T-cell (primary cell): ENCODE measurements at places on chromosomes 1 and 21. TPM values are rescaled to one million over a fixed set of nuclear protein-coding genes. Genes with fewer than 3 reads are reported as not detected.

DNA sequence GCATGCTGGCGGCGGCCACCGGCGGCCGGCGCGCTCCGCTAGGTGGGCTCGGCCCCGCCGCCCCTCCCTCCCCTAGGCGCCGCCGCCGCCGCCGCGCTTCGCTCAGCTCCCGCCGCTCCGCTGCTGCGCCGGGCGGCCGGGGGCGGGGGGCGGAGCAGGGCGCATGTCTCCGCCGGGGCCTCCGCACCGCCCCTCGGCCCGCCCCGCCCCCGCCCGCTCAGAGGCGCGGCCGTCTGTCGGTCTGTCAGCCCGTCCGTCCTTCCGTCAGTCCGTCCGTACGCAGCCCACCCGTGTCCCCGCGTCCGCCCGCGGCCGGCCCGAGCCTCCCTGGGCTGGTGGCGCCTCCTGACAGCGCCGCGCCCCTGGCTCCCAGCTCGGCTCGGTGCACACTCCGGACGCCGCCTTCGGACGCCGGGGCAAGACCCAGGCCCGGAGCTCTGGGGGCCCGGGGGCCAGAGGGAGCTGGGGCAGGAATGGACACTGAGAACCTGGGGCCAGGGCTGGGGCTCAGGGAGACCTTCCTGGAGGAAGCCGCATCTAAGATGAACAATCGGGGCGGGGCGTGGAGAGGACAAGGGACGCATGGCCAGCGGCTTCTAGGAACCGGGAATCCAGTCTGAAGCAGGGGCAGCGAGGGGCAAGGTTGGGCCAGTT is at the start of gene GPR153:
Gene GPR153 (minus strand): TSS at position 138 of the 654 bp plus-strand sequence. CDS start 6,193 bp downstream, outside the sequence.
- DNase-seq: peak; percentile 39

DNA sequence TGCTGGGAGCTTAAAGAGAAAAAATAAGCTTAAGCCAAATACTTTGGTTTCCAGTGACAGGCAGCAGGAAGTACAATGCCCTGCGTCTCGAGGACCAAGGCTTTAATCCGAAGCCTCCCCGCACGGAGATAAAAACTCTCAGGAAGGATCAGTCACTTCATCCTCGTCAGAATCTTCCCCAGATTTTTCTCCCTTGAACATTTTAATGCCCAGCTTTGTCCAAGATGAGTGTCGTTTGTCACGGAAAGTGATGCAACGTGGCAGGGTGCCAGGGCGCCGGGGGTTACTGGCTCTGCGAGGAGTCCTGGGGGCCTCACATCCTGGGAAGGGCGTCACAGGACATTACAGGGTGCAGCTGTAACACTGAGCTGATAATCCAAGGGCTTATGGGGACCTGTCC is 25.2 kb upstream of the PCBP3 start:
- no peak for DNase-seq

DNA sequence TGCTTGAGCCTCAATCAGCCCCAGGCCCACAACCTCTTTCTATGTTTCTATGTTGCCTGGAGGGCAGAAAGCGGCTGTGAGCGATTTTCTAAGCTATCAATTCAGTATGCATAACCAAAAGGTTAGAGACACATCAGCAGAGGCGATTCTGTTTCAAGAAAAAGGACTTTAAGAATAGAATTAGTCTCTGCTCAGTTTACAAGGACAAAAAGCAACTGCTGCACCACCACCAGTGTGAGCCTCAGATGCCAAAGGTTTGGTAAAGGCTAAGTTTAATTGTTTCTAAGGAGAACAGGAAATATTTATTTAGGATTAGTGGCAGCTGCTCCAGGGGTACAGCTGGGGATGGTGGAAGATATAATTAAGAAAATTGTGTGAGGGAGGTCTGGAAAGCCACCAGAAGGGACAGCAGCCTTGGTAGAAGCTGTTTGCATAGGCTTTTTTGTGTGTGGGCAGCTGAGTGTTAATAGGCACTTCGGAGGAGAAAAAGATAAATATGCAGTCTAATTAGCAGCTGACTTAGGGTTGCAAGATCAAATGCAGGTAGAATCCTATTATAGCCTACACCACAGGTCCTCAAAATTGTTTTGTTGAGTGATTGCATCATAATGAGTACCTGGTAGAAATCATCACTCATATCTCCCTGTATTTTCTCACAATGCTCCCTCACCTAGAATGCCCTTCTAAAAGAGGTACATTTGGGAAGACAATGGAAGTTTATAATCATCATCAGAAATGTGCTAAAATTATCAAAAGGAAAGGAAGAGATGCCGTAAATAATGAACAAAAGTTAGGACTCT is 35.8 kb downstream of the ZC3H11B start:
- DNase-seq: no peak

DNA sequence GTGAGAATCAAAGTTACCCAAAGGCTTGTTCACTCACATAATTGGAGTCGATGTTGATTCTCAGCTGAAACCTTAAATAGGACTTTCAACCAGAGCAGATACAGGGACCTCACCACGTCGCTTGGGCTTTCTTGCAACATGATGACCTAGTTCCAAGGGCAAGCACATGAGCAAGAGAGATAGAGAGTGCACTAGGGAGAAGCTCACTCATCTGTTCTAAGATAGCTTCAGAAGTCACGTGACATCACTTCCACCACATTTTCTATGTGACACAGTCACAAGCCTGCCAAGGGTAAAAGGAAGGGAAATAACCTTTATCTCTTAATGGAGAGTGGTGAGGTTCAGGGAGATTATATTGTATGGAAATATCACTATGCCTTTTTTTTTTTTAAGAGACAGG is 470.1 kb upstream of the PLXNA2 start:
- DNase-seq: no peak

DNA sequence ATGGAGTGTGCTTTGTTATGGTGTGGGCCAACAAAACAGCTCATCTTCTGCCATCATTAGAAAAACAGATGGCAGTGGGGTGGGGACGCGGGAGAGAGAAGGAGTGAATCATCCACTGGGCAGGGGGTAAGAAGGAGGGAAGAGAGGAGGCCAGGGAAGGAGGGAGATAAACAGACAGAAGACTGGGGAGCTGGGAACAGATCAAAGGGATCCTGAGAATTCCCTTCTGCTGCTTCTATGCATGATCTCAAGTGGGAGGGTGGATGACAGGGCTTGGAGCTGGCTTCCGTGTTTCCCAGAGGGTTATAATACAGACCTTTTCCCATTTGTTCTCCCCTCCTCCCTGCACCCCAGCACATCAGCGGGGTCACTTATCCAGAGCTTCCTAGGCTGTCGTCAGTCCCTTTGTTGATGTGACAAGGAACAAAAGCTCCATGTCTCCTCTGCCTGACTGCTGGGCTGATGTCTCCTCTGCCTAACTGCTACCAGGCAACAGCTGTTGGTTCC is 338.6 kb downstream of the PAPPA2 start:
- no peak for DNase-seq

DNA sequence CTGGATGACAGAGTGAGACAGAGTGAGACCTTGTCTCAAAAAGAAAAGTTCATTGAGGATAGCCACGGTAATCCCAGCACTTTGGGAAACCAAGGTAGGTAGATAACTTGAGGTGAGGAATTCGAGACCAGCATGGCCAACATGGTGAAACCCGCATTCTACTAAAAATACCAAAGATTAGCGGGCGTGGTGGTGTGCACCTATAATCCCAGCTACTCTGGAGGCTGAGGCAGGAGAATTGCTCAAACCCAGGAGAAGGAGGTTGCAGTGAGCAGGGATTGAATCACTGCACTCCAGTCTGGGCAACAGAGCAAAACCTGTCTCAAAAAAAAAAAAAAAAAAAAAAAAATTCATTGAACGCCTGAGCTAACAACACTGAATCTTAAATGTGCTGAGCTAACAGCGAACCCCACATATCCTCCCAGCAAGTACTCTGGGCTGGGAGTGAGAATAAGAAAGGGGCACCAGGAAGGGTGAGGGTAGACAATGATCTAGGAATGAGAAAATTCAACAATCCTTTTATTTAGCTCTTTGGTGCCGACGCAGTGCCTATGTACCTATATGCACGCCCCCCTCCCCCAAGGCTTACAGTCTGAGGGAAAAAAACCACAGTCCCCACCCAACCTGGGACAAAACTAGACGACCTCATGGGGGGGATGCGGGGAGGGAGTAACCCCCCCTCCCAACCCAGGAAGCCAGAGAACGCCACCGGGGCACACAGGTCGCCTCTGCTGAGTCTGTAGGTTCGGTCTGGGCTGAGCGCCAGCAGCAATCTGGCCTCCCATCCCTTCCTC is 1.4 kb upstream of the CACNA1S start:
- no peak for DNase-seq

DNA sequence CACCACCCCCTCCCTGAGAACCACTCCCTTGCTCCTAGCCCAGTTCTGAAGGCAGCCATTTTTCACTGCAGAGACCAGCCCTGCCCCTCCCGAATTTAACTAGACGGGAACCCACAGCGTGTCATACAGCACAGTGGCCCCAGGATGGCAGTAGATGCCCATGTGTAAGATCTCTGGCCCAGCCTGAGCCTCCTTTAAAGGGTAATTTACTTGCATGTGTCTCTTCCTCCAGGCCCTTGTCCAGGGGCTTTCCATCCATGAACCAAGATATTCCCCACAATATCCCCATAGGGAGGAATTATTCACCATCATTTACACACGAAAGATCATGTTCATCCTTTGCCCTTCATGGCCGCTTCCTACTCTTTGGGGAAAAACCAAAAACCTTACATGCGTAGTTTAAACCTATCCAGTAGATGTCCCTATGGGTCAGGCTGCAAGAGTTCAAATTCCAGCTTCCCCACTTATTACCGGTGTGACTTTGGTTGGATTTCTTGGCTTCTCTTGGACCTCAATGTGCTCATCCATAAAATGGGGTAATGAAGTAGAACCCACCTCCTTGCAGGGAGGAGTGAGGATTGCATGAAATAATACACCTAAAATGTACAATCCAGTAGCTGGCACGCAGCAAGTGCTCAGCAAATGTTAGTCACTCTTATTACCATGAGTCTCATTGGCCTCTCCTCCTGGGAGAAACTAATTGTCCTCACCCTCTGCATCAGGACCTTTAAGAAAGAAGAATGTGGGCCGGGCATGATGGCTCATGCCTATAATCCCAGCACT is 4.0 kb upstream of the LACTBL1 start:
- DNase-seq: no peak

GRCh38 chr1:212575333-212575732 is 33.2 kb upstream of the ATF3 start:
- no peak for DNase-seq

- no peak for DNase-seq
Observed at GRCh38 chr1:63269571-63269970, 52.8 kb upstream of the FOXD3 start.

- no peak for DNase-seq
Observed at GRCh38 chr1:240188139-240188538, 96.5 kb downstream of the FMN2 start.

GRCh38 chr1:12607263-12607662 is 10.7 kb downstream of the DHRS3 start:
- no peak for DNase-seq

DNA sequence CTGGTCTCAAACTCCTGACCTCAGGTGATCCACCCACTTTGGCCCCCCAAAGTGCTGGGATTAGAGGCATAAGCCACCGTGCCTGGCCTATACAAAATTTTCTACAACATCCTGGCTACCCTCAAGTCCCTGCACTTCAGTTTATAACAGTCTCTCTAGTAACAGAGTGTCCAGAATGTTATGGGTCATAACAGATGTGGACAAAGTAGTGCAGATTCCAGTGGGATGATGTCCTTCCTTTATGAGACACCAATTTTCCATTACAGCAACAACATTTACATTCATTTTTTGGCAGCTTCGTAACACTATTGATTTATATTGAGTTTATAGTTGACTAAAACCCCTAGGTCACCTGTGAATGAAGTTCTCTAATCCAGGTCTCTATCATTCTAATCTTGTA is 429.4 kb upstream of the PTBP2 start:
- DNase-seq: no peak

DNA sequence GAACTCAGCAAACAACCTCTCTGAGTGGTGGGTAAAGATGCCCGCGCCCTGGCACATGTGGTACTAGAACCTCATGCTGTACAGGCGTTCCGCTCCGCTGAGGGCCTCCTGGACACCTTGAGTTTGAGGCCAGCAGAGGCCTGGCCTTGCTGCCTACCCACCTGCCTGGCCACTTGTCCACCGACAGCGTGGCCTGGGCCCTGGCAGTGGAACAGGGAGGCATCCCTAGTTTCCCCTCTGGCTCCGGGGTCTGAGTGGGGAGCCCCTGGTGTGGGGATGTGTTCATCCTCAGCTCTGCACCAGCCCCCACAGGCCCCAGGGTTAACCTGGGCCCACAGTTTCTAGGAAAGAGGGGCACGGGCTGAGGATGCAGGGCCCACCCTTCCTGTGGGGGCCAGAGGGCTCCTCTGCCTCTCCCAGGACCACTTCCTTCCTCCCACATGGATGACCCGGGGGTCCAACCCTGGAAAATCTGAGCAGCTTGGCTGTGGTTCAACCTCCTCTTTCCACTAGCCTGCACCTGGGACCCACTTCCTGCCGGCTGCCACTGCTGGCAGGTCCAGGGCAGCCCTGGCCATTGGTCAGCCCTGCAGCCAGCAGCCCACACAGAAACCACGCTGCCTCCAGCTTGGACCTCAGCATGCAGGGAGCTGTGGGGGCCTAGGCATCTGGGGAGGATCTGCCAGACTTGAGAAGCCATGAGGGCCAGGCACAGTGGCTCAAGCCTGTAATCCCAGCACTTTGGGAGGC is 53.3 kb upstream of the COL18A1 start:
- no peak for DNase-seq

DNA sequence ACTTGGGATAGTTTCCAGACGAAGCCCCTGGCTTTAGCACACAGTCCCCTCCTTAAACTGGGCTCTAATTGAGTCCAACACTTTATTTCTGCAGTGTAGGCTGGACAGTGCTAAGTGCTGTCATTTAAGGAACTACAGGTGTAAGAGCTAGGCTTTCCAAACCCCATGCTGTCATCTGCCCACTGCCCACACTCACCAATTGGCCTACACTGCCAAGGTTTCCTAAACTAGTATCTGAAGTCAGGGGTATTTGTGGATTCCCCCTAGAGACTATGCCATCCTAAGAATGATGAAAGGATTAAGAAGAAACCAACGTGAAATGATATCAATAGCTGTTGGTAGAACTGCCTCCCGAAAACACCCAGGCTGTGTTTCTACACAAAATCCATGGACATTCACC is 160.9 kb downstream of the TBX15 start:
- no peak for DNase-seq

DNA sequence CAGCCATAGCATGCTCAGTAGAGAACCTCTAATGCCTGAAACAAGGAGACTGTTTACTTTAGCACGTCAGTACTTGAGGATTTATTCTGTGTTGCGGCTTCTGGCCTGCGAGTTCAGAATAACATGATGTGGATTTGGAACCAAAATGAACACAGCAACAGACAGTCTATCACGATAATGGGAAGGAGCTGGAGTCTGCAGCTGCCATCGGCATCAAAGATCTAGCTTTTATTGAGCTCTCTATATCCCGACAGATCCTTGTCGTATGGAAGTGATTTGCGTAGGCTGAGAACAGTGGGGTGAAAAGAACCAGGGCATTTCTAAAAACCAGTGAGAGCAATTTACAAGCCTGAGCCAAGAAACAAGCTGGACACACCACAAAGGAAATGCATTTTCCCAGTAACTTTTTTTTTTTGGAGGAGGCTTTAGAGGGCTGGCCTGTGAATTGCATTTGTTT is 294.2 kb downstream of the KIF26B start:
- no peak for DNase-seq

- DNase-seq: no peak
Observed at GRCh38 chr21:38948377-38949069, 142.8 kb downstream of the ETS2 start.

The OR2C3 gene
- total RNA-seq: not detected

The MEX3A gene
- 0.23 TPM for total RNA-seq

The KANK4 gene
- not detected for total RNA-seq

The UMODL1 gene
- 0.16 TPM for total RNA-seq

The H6PD gene
- total RNA-seq: 18.0 TPM

The WLS gene
- 1.9 TPM for total RNA-seq

The MRTO4 gene
- 13.0 TPM for total RNA-seq
